ENCODE measurements at places on chromosomes 1 and 21.

GRCh38 chr1:200885623-200886402 lies 8.9 kb upstream of the INAVA start:
- no peak for DNase-seq

DNA sequence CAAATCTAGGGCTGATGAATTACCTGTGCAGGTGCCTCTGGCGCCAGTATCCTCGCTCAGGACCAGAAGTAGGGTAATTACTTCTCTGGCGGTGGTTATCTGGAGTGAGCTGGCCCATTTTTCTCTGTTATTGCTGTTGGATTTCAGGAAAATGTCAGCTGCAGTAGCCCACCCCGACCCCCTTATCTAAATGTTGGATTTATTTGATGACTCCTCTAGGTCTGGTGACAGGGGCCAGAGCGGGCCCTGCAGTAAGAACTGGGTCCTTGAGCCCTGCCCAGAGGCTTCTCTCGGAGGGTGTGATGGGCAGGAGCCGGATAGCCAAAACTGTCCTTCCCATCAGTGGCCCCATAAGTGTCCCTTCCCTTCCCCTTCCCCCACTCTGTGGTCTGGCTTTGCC lies 384.3 kb downstream of the PTPRU start:
- no peak for DNase-seq

DNA sequence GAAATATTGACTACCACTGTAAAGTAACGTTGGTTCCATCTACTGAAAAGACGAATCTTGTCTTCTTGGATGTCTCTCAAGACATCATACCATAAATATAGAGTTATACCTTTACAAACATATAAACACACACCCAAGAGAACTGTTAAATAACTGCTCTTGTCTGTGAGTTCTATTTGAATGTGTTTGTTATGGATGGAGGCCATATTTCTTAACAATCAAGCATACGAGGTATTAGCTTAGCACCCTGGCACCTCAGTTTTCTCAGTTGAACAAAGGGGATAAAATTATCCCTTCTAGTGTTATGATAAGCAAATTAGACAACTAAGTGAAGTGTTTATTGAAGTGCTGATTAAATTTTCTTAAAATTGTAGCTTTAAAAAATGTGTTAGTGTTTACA lies 336.6 kb upstream of the ZRANB2 start:
- DNase-seq: no peak

GRCh38 chr1:156927215-156928042 lies 7.0 kb downstream of the LRRC71 start:
- DNase-seq: peak; percentile 70

DNA sequence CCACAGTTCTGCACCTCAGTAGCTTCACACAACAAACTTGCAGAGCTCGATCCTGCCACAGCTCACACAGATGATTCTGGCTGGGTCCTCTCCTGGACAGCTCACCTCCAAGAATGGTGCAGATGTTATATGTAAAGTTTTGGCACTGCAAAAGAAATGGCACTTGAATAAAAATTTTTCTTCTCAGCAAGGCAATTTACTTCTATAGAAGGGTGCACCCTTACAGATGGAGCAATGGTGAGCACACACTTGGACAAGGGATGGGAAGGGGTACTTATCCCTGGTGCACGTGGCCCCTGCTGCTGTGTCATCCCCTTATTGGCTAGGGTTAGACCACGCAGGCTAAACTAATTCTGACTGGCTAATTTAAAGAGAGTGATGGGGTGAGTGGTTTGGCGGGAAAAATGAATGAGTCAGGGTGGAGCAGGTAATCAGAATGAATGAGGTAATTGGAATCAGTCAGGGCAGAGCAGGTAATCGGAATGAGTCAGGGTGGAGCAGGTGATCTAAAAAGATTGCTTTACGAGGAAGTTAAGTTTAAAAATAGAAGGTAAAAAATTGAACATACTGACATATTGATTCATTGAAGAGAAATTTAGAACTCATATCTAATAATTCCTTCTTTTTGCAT lies 12.0 kb upstream of the AADACL3 start:
- DNase-seq: no peak

All from CD8-positive, alpha-beta memory T cell (primary cell).